Stimulated activated CD8-positive, alpha-beta memory T cell treated with anti-CD3 and anti-CD28 coated beads, Interleukin-15, amount 100 ng/mL, for 4 hours (primary cell): ENCODE measurements at places on chromosomes 11 and 22.

DNA sequence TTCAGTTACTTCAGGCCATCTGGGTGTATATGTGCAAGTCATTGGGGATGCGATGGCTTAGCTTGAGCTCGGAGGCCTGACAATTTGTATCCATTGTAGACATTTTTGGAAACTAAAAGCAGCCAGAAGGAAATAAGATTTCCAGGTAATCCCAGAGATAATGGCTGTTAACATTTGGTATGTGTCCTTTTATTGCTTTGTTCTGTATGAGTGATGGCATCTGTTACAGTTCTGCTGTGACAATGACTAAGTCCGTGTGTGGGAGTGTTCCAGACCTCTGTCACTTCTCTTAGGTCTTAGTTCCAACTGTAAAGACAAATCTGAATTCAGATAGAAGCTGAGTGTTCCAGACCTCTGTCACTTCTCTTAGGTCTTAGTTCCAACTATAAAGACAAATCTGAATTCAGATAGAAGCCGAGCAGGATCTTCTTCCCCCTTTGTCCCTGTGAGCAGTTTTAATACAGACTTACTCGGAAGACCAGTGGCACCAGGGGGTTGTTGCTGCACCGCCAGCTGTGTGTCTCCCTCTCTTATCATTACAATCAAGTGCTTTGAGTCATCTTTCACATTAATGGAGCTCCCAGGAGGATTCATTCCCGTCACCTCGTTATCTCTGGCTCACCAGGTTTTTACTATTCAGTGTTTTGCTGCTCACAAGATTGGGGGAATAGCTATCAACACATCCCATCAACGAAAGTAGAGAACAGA lies 190.9 kb upstream of the SORL1-AS1 start:
- no peak for DNase-seq

- no peak for DNase-seq
Measured at GRCh38 chr22:47213571-47214230, 451.3 kb downstream of the TBC1D22A start.

- no peak for DNase-seq
Measured at GRCh38 chr11:68159161-68159560, 38.0 kb upstream of the CHKA start.

GRCh38 chr11:10288881-10289764 lies 4.9 kb downstream of the SBF2 start:
- DNase-seq, result no peak

DNA sequence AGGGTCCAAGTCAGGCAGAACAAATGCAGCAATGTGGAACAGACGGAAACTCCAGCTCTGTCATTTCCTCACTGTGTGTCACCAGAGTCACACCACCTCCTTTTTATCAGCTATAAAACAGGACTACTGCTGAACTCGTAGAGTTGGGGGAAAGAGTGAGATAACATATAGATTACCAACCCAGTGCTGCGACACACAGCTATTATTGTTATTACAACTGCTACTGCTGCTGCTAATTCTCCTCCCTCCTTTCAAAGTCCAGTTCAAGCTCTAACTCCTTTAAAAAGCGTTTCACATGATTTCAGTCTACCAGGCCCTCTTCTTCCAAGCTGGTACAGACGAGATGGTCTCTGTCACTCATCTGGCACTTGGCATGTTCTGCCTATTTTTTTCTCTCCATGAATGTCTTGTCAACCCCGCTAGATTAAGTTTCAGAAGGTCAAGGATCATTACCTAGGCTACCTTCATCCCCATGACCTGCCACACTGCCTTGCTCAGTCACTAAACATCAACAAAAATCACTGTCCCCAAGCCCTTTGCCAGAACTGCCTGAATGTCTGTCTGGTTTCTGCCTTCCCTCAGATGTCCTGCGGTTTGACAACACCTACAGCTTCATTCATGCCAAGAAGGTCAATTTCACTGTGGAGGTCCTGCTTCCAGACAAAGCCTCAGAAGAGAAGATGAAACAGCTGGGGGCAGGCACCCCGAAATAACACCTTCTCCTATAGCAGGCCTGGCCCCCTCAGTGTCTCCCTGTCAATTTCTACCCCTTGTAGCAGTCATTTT lies 3.7 kb upstream of the MTFP1 start:
- DNase-seq, result no peak

GRCh38 chr22:38946771-38947170 lies 10.6 kb upstream of the APOBEC3A start:
- no peak for DNase-seq

DNA sequence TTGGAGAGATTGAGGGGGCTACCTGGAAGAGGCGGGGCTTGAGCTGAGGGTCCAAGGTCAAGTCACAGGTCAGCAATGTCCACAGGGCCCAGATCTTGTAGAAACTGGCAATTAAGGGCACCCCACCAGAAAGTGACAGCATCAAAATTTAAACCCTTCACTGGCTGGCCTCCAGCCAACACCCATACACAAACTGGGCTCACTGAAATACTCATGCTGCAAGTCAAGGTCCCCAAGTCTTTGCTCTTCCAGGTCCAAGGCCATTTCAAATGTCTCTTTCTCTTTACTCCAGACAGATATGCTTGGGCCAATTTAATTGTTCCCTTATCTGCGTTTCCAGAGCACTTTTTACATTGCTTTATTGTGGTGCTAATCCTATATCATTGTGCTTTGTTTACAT lies 36.4 kb downstream of the LMO2 start:
- DNase-seq, result no peak

- DNase-seq, result no peak
Measured at GRCh38 chr22:26527574-26528465, 15.5 kb upstream of the TFIP11 start.

DNA sequence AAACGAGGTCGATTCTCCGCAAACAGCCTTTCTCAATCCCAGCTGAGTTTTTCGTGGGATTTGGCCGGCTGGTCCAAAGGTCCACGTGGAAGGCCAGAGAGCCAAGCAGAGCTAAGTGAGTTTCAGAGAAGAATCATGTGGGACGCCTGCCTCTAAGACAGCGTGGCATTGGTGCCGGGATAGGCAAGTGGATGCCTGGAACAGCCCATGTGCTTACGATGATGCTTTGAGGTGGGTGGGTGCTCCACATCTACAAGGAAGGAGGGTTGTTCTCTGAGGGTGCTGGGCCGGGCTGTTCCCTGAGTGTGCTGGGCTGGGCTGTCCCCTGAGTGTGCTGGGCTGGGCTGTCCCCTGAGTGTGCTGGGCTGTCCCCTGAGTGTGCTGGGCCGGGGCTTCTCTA lies 41.4 kb downstream of the MUC2 start:
- DNase-seq, result no peak

- DNase-seq, result no peak
Measured at GRCh38 chr11:60078745-60079144, 9.7 kb upstream of the MS4A2 start.

DNA sequence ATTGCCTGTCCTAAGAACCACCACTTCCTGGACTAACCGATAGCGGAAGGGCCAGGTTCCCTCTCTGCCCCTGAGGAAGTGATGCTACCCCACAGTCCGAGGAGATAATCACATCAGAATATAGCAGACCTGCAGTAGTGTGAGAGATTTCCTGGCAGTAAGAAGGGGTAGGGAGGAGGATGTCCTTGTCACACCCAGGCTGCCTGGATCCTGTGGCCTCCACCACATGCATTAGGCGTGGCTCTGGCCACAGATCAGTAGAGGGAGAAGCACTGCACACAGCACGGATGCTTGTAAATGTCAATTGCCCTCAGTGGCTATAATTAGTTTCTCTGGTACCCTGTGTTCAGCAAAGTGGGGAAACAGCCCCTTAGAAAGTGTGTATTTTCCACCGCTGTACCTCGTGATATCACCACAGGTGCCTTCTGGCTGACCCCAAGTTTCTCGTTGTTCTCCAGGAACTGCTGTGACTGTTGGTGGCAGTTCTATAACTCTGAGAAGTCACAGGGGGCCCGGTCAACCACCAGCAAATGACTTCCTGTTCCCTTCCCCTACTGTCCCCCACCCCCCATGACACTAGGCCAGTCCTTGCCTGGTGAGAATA lies 61.8 kb downstream of the UBASH3B start:
- DNase-seq, result no peak

DNA sequence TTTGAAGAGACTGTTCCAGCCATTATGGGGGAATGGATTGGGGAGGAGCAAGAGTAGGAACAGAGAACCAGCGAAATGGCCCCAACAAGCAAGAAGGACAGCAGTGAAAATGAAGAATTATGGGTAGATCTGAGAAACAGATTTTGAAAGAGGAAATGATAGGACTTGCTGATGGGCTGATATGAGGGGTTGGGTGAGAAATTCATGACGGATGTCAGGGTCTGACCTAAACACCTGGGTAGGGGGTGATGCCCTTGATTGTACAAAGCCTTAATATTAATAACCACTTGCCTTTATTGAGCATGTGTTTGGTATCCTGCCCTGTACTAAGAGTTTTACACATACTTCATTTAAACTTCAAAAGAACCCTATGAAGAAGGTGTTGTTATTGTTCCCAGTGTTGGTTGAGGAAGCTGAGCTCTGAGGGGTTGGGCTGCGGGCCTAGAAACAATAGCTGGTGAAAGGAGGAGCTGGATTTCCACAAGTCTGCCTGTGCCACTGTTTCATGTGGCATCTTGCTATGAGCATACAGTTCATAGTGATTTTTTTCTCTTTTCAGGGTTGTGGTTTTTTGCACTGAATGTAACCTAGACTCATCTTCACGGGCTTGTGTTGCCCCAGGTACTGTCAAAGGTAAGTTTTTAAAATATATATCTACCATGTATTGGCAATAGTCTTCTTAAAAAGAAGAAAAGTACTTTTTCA lies 61.1 kb upstream of the TNRC6B start:
- DNase-seq, result no peak

- DNase-seq, result no peak
Measured at GRCh38 chr11:68002575-68002937, 1.3 kb downstream of the UNC93B1 start.

DNA sequence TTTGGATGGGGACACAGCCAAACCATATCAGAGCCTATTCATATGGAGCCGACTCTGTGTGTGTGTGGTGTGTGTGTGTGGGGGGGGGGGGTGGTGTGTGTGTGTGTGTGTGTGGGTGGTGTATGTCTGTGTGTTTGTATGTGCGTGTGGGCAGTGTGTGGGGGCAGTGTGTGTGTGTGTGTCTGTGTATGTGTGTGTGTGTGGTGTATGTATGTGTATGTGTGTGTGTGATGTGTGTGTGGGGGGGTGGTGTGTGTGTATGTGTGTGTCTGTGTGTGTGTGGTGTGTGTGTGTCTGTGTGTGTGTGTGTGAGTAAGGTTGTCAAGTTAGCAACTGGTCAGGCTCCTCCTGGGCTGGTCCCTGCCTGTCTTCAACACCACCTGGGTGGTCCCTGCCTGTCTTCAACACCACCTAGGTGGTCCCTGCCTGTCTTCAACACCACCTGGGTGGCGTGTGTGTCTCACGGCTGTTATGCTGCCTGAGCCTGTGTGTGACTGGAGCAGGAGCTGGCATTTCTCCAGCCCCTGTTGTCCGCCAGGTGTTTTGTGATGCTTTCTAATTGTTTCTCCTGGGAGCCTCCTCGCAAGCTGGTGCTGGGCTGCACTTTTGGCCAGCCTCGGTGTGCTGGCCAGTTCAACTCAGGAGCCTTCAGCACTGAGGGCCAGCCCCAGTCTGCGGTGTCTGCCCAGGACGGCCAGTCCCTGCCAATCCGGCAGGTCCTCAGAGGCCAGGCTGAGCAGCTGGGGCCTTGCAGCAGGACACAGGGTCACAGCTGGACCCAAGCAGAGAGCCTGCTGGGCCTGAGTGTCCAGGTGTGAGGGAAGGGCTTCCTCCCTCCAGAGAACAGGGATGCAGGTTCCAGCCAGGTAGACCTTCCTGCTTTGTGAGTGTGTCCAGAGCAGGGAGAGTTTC lies 21.5 kb upstream of the PVALB start:
- no peak for DNase-seq
